Uterine smooth muscle cell (primary cell): ENCODE measurements at places on chromosomes 12 and 14. TPM values are rescaled to one million over a fixed set of nuclear protein-coding genes. Genes with fewer than 3 reads are reported as not detected.

RNASE7 gene
- total RNA-seq, result not detected in 2 replicates

PAPLN gene
- total RNA-seq, result 3.8 and 5.1 TPM in 2 replicates

CRACR2A gene
- total RNA-seq, result 4.9 and 8.3 TPM in 2 replicates

SLC5A8 gene
- total RNA-seq, result not detected in 2 replicates

ALX1 gene
- total RNA-seq, result 1.4 and 3.8 TPM in 2 replicates

PLA2G1B gene
- total RNA-seq, result not detected in 2 replicates

GPR68 gene
- total RNA-seq, result 1.2 and 1.9 TPM in 2 replicates

DICER1 gene
- 23.0 and 31.3 TPM in 2 replicates for total RNA-seq

PFDN5 gene
- 293 and 448 TPM in 2 replicates for total RNA-seq

MYO1H gene
- not detected in 2 replicates for total RNA-seq

STRN3 gene
- 75.1 and 78.8 TPM in 2 replicates for total RNA-seq

LPAR5 gene
- total RNA-seq, result 0.12 TPM in 1 of 2 replicates, not detected in the other

PFKM gene
- 101 and 108 TPM in 2 replicates for total RNA-seq

C12orf60 gene
- total RNA-seq, result 0.50 and 0.66 TPM in 2 replicates

TSPAN8 gene
- total RNA-seq, result 0.25 TPM in 1 of 2 replicates, not detected in the other
